HAP-1 (cell line): ENCODE measurements at places on chromosomes 1 and 21.

- DNase-seq = no peak
These were observed 8.1 kb upstream of the TCHHL1 start for GRCh38 chr1:152096931-152097330.

- DNase-seq = no peak
These were observed 120.2 kb downstream of the EPHB2 start for GRCh38 chr1:22830757-22831340.

GRCh38 chr21:40754466-40754865 is 92.5 kb downstream of the DSCAM start:
- no peak for DNase-seq

DNA sequence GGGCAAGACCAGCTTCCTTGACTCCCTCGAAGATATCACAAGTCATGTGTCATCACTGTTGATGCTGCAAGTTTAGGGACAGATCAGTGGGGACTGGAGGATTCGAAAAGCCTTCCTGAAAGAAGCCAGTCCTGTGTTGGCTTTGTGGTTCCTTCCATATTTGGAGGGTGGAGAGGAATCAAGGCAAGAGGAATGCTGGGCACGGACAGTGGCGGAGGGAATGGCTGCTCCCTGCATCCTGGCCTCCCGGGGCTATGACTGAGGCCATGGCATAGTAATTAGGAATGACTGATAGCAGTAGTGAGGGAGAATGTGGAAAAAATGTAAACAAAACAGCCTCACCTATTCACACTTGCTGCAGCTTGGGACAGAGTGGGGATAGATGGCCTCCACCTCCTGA is 36.4 kb downstream of the VANGL1 start:
- no peak for DNase-seq

GRCh38 chr1:235079443-235080296 is 49.0 kb downstream of the TOMM20 start:
- no peak for DNase-seq

DNA sequence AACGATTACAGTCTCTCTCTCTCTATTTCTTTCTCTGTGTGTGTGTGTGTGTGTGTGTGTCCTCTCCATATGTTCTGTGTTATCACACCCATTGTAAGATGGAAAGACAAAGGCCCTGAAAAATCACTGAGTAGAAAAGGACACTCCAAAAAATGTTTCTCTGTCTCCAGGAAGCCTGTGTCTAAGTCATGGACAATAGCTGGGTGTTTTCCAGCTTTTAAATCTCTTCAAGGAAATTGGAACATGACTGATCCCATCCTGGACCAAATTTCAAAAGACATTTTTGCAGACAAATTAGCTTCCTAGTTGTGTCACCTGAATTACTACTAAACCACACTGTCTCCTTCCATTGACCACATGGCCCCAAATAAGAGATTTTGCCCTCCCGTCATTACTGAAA is 31.0 kb upstream of the LMX1A start:
- no peak for DNase-seq

- no peak for DNase-seq
These were observed 141.0 kb downstream of the SDCCAG8 start for GRCh38 chr1:243396876-243397275.
